CD8-positive, alpha-beta memory T cell (primary cell): ENCODE measurements at places on chromosomes 5 and 9.

GRCh38 chr5:143055596-143056338 lies 285.6 kb downstream of the ARHGAP26 start:
- peaks cover 10% of the 10 kb centered on the region for H3K36me3 ChIP-seq
- no peak overlapping the region for H3K4me3 ChIP-seq
- H3K27me3 ChIP-seq: no peaks in the 10 kb centered on the region
- no peak for DNase-seq
- no peak overlapping the region for H3K27ac ChIP-seq

- no peak overlapping the region for H3K27ac ChIP-seq
- H3K4me1 ChIP-seq: no peaks in the 10 kb centered on the region
- no peak overlapping the region for H3K4me3 ChIP-seq
- no peak for DNase-seq
- H3K27me3 ChIP-seq: no peaks in the 10 kb centered on the region
Measured at GRCh38 chr5:90421136-90421535, 11.6 kb upstream of the CETN3 start.

DNA sequence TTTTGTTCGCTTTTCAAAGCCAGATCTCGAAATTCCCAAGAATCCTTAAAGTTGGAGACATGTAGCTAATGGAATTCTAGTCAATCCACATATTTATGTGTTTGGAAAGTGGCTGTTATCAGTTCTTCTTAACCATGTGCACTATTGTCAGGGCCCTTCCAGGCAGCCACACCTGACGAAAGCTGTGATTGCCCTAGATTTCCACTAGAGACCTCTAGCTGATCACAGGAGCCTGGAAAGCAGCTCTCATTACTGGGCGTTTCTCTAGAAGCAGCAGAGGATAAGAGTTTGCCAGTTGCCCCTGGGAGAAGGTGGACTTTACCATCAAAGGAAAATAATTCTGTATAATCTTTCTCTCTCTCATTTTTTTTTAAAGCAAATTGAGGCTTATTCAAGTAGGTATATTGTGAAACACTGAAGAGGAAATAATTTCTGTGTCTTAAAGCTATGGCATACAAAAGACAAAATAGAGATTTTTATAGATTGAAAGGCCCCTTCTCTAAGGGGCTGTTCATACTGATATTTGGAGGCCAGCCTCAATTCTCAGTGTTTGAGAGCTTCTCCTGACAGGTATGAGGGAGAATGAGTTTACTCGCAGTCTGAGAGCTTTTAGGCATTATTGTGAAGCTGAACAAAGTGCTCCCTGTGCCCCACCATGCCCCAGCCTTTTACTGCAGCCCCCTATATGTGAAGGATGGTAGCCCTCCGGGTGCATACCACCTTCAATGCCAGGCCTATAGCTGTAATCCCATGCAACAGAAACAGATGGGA lies 405.4 kb upstream of the ACTBL2 start:
- H3K4me3 ChIP-seq: no peak overlapping the region
- H3K27ac ChIP-seq: no peak overlapping the region
- H3K27me3 ChIP-seq: no peaks in the 10 kb centered on the region
- no peak for DNase-seq
- no peaks in the 10 kb centered on the region for H3K36me3 ChIP-seq

GRCh38 chr9:37927132-37927531 lies 23.2 kb upstream of the SLC25A51 start:
- no peaks in the 10 kb centered on the region for H3K4me1 ChIP-seq
- H3K4me3 ChIP-seq: no peak overlapping the region
- no peak overlapping the region for H3K27ac ChIP-seq
- no peak for DNase-seq

DNA sequence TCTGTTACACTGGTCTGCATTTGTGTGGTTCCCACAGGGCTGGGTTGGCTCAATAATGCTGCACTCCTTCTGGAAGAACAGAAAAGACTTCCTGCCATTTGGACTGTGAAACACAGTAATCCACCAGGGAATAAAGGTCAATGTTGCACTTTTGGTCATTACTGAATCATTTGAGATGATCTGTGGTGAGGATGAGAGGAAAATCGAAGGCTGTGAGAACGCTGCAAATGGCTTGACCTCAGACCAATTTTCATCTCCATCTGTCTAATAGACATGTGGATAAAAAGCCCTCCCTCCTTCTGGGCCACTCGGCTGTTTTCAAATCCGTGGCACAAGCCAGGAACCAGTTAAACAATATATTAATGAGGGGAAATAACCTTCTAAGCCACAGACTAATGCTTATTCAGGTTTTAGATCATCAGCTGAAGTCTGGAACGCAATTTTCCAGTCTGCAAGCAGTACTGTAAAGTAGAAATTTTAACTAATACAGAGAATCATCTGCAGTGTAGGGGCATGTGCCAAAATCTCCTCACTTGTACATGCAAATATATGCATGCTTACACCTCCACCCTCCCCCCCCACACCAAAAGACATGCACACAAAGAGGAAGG lies 20.2 kb downstream of the TLE1 start:
- no peak for DNase-seq
- no peak overlapping the region for H3K27ac ChIP-seq
- H3K4me3 ChIP-seq: no peak overlapping the region
- H3K36me3 ChIP-seq: no peaks in the 10 kb centered on the region

DNA sequence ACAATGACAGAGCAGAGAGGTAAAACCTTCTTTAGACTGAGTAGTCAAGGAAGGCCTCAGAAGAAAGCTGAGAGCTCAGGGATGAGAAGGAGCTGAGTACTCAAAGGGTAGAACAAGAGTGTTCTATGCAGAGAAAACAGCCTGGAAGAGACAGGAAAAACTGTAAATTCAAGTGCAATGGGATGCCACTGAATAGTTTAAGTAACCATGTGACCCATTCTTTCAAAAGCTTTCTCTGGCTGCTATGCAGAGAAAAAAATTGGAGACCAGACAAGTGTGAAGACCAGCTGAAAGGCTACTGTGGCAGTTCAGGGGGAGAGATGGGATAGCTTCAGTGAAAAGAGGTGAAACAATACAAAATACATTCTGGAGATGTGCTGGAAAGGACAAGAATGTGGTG lies 61.3 kb upstream of the RNF38 start:
- DNase-seq: no peak
- no peaks in the 10 kb centered on the region for H3K27me3 ChIP-seq
- H3K36me3 ChIP-seq: no peaks in the 10 kb centered on the region
- no peak overlapping the region for H3K4me3 ChIP-seq
- H3K27ac ChIP-seq: no peak overlapping the region

GRCh38 chr9:109246533-109246932 lies 74.3 kb downstream of the EPB41L4B start:
- H3K27ac ChIP-seq: no peak overlapping the region
- DNase-seq: no peak
- H3K4me3 ChIP-seq: no peak overlapping the region
- no peaks in the 10 kb centered on the region for H3K4me1 ChIP-seq
- no peaks in the 10 kb centered on the region for H3K27me3 ChIP-seq

DNA sequence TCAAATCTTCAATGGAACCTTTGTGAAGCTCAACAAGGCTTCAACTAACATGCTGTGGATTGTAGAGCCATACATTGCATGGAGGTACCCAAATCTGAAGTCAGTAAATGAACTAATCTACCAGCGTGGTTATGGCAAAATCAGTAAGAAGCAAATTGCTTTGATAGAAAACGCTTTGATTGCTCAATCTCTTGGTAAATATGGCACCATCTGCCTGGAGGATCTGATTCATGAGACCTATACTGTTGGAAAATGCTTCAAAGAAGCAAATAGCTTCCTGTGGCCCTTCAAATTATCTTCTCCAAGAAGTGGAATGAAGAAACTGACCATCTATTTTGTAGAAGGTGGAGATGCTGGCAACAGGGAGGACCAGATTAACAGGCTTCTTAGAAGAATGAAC lies 54.7 kb upstream of the TTC39B start:
- H3K36me3 ChIP-seq: no peaks in the 10 kb centered on the region
- no peak overlapping the region for H3K27ac ChIP-seq
- no peak for DNase-seq
- no peaks in the 10 kb centered on the region for H3K27me3 ChIP-seq
- no peaks in the 10 kb centered on the region for H3K4me1 ChIP-seq

DNA sequence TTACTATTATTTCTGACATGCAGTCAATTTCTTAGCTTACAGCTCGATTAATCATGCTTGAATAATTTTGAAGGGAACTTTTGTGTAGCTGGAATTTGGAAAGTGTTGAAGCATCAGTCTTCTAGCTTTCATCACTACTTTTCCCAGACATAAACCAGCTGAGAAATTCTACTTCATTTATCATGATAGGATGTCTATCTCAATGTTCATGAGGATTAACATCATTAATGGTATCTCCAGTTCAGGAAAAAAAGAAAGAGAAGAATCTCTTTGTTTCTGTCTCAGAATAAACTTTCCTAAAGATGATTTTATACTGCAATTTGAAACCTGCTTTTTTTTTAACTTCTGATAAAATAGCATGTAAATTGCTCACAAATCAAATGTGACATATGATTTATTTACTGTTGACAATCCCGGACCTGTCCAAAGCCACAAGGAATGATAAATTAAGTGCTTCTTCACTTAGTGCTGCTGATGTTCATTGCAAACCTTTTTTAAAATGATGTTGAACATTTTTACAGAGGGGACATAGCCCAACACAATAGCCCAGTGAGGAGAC lies 412.1 kb upstream of the CLINT1 start:
- DNase-seq: no peak
- H3K27me3 ChIP-seq: no peaks in the 10 kb centered on the region
- no peaks in the 10 kb centered on the region for H3K4me1 ChIP-seq
- no peak overlapping the region for H3K27ac ChIP-seq
- H3K36me3 ChIP-seq: no peaks in the 10 kb centered on the region

- no peak overlapping the region for H3K4me3 ChIP-seq
- H3K27me3 ChIP-seq: no peaks in the 10 kb centered on the region
- no peak for DNase-seq
- H3K36me3 ChIP-seq: no peaks in the 10 kb centered on the region
- no peak overlapping the region for H3K27ac ChIP-seq
Measured at GRCh38 chr5:100667161-100667630, 132.0 kb downstream of the FAM174A start.

DNA sequence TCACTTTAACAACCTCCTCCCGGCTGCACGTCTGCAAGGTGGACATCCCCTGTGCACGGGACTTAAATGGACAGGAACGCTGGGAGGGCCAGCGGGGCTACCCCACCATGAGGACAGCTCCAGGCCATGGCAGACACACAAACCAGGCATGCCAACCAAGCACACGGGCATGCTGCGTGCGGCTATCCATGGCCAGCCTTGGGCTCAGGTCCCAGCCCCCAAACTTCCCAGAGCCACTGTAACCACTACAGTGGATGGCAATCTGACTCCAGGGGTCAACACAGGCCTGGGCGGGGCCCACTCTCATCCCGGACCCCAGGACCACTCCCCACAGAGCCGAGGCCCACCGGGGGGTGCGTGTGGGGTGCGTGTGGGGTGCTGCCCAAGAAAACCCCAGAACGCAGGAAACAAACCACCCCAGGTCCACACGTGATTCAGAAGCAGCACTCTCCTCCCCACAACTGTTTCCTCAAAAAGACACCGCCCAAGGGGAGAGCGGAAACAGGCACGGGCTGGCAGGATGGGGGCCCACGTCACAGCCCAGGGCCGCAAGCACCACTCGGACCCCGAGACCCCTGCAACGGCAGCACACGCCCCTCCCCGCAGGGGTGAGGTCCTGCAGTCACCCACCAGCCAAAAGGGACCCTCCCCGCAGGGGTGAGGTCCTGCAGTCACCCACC lies 7.4 kb downstream of the SLC12A7 start:
- H3K36me3 ChIP-seq: no peaks in the 10 kb centered on the region
- DNase-seq: peak; percentile 30
- peaks cover 89% of the 10 kb centered on the region for H3K4me1 ChIP-seq
- no peaks in the 10 kb centered on the region for H3K27me3 ChIP-seq
- H3K4me3 ChIP-seq: peak overlapping the region; percentile 81
- peak overlapping the region; percentile 73 for H3K27ac ChIP-seq

- H3K4me1 ChIP-seq: no peaks in the 10 kb centered on the region
- H3K27me3 ChIP-seq: no peaks in the 10 kb centered on the region
- no peak overlapping the region for H3K4me3 ChIP-seq
- DNase-seq: no peak
Measured at GRCh38 chr5:92715946-92716520, 865.0 kb downstream of the NR2F1-AS1 start.

DNA sequence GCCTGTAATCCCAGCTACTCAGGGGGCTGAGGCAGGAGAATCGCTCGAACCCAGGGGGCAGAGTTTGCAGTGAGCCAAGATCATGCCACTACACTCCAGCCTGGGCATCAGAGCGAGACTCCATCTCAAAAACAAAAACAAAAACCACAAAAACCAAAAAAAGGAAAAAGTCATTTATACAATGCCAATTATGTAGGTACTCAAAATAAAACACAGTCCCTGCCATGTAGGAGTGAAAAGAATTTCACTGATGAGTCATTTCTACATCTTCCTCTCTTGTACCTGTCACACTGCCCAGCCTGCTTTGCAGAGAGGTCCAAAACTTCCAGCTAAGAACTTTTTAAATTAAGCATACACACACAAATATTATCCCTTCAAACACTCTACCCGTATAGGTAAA lies 215.8 kb downstream of the EPB41L4A start:
- H3K27ac ChIP-seq: no peak overlapping the region
- H3K36me3 ChIP-seq: no peaks in the 10 kb centered on the region
- DNase-seq: no peak
- no peaks in the 10 kb centered on the region for H3K27me3 ChIP-seq
- no peak overlapping the region for H3K4me3 ChIP-seq

DNA sequence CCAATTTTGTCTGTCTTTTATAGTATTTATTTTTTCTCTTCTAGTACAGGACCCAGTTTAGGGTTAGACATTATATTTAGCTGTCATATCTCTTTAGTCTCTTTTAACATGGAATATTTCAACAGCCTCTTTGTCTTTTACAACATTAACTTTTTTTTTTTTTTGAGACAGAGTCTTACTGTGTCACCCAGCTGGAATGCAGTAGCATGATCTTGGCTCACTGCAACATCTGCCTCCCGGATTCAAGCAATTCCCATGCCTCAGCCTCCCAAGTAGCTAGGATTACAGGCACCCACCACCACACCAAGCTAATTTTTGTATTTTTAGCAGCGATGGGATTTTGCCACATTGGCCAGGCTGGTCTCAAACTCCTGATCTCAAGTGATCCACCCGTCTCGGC lies 90.1 kb downstream of the ADAMTS6 start:
- no peaks in the 10 kb centered on the region for H3K36me3 ChIP-seq
- no peak overlapping the region for H3K27ac ChIP-seq
- H3K4me1 ChIP-seq: no peaks in the 10 kb centered on the region
- no peak overlapping the region for H3K4me3 ChIP-seq

GRCh38 chr5:155103146-155103545 lies 89.6 kb downstream of the KIF4B start:
- no peaks in the 10 kb centered on the region for H3K4me1 ChIP-seq
- H3K27ac ChIP-seq: no peak overlapping the region
- H3K27me3 ChIP-seq: no peaks in the 10 kb centered on the region
- H3K36me3 ChIP-seq: no peaks in the 10 kb centered on the region
- DNase-seq: no peak

GRCh38 chr5:10779592-10779991 lies 18.6 kb upstream of the DAP start:
- no peak for DNase-seq
- H3K4me3 ChIP-seq: no peak overlapping the region
- no peaks in the 10 kb centered on the region for H3K4me1 ChIP-seq
- H3K36me3 ChIP-seq: no peaks in the 10 kb centered on the region
- H3K27ac ChIP-seq: no peak overlapping the region

- no peaks in the 10 kb centered on the region for H3K27me3 ChIP-seq
- H3K4me1 ChIP-seq: peaks cover 10% of the 10 kb centered on the region
- H3K36me3 ChIP-seq: no peaks in the 10 kb centered on the region
- H3K27ac ChIP-seq: no peak overlapping the region
Measured at GRCh38 chr9:110141227-110141793, 66.6 kb downstream of the C9orf152 start.
